ENCODE measurements at places on chromosomes 2 and 18.

- DNase-seq: peak; percentile 69
Measured at GRCh38 chr2:218290316-218291261, 1.7 kb downstream of the TMBIM1 start.

DNA sequence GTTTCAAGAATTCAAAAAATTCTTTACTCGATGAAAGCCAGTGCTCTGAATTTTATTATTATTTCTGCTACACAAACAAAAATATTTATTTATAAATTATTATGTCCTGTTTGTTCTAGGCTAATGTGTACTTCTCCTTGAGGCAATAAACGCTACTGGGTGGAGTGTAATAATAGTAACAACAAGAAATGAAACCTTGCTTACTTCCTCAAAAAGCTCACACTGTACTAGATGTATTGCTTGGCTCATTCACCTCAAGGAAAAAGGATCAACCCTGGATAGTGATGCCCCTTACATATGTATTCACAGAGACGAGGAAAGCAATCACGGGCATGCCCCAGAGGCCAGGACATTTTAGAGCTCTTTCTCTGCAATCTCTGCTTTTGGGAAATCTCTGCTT is 685.6 kb upstream of the NXPH2 start:
- DNase-seq: no peak

DNA sequence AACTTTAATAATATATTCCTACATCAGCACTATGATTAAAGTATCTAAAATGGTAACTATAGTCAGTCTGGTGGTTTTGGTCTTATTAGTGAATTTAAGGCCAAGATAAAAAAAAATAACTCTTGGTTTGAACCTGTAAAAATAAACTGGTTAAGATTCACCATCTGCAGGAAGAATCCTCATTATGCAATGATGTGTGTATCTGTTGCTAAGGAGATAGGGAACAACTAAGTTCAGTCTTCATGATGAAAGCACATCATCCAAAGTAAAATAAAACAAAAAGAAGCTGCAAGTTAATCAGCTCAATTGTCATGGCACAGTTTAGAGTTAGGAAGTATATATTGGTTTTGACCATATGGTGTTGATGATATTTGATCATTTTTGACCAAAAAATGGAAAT is 466.0 kb downstream of the NYAP2 start:
- DNase-seq: no peak

DNA sequence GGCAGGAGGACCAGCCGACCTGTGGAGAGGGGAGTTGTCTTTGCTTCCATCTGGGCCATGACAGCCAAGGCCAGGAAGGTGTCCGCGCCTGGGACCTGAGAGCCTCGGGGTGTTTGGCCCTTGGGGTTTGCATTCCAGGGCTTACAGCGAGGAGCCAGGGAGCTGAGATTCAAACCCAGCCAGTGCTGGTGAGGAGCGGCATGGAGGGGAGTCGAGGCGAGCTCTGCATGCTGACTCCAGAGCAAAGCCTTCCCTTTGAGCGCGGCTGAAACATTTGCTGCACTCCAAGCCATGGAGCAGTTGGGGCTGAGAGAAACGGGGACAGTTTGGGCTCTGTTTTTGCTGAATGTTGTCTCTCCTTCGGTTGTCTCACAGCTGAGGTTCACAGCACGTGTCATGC is 77.4 kb downstream of the TWIST2 start:
- DNase-seq: no peak

GRCh38 chr18:62610701-62611411 is 88.0 kb downstream of the ZCCHC2 start:
- peak; percentile 74 for DNase-seq

Data from islet precursor cell (in vitro differentiated cells).